Hematopoietic multipotent progenitor cell (in vitro differentiated cells): ENCODE measurements at places on chromosomes 1 and 21.

GRCh38 chr1:220484135-220484534 lies 43.8 kb upstream of the MARK1 start:
- no peak for DNase-seq

DNA sequence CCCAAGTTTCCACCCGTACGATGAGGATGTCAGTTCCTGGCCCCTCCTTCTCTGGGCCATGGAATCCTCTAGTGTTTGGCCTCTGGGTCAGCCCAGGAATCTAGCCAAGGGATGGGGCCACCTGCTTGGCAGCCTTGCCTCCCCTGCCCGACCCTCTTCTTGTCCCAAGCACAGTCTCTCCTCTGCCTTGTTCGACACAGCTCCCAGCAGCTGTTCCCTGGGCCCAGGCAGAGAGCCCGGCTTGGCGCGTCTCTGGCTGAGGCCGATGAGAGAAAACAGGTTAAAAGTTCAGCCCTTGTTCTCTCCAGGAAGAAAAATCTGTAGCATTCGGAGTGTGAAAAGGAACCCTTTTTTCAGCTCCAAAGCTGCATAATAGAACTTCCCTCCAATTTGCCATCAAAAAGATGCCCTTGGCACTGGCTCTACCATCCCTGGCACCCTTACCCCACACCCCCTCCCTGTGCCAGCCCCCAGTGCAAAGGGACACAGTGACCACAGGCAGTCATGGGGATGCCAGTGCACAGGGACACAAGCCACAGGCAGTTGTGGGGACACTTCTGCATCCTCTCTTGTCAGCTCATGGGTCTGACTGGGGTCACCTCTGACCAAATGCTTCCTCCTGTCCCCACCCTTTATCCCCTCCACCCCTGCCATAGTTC lies 68.4 kb downstream of the EPHB2 start:
- DNase-seq, result no peak

DNA sequence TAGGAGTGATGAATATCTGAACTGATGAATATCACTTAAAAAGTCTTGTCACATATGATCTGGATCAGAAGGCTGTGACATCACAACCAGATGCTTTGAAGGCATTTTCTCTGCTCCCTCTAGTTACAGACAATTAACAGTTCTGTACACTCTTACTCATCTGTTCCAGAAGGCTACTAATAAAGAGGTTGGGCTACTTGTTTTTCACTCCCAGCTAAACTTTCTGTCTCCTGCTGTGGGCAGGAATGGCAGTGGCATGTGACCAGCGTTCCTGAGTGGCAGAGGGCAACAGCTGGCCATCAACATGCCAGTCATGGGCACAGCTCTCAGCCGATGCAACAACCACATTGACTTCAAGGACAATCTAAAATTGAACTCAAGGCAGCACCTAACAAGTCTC lies 66.7 kb downstream of the SLC45A1 start:
- no peak for DNase-seq

- DNase-seq, result no peak
Observed at GRCh38 chr1:98133131-98133530, 212.3 kb upstream of the DPYD start.

DNA sequence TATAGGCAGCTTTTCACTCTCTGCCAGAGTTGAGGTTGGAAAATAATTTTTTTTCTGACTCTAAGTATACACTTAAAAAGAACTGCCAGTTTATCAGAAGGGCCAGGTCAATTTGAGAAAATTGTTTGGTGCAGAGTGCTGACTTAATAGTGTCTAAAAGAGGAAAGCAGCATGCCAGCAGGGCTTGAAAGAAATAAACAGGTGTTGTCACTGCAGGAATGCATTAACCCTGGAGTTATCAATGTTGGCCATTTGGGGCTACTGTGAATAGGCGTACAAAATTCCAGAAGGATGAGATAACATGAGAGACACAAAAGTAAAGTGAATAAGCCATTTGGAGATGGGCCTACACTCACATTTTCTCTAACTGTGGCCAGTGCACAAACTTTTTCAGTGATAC lies 220.6 kb upstream of the PLD5 start:
- no peak for DNase-seq

DNA sequence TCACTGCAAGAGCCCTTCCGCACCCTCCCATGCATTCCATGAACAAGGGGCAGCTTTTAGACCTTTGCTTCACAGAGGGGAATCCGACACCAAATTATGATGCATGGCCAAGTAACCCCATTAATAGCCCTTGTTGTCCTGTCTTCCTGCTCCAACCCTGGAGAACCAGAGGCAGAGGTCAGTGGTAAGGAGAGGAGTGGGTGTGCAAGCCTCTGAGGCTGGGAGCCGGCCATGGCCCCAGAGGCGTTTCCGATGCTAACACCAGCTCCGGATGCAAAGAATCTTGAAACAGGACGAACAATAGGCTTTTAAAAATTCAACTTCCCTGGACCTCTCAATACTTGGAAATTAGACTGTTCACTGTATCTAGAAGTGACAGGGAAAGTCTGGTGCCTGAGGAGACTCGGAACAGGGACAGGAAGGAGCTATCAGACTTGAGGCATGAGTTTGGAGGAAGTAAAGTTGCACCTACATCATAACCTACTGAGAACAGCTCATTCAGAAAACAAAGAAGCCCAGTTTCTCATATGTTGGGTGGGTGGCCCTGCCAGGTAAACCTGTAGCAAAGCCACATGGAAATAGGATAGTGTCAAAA lies 101.2 kb upstream of the ERG start:
- DNase-seq, result no peak

- DNase-seq, result no peak
Observed at GRCh38 chr1:60920561-60920960, 161.8 kb upstream of the NFIA start.

- no peak for DNase-seq
Observed at GRCh38 chr1:172883387-172883791, 167.4 kb downstream of the TNFSF18 start.

DNA sequence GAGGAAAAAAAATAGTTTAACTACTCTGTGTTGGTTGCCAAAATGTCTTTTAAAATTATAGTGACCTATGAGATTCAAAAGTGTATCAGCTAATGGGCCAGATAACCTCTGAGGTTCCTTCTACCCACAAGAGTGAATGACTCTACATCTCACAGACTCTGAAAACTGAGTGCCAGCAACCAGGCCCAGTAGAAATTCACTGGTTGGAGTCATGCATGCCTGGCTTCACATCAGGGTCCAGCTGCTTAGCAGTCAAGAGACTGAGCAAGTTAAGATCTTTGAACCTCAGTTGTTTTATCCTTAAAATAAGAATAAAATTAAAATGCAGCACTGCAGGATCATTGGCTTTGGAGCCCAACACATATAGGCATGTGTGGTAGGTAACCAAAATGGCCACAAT lies 342.6 kb upstream of the NFIA start:
- no peak for DNase-seq

- DNase-seq, result no peak
Observed at GRCh38 chr1:207463571-207463970, 9.4 kb downstream of the CR2 start.

- DNase-seq, result no peak
Observed at GRCh38 chr1:77781683-77782082, 2.2 kb downstream of the MIGA1 start.

- DNase-seq, result no peak
Observed at GRCh38 chr1:156896490-156897033, 3.0 kb downstream of the PEAR1 start.

DNA sequence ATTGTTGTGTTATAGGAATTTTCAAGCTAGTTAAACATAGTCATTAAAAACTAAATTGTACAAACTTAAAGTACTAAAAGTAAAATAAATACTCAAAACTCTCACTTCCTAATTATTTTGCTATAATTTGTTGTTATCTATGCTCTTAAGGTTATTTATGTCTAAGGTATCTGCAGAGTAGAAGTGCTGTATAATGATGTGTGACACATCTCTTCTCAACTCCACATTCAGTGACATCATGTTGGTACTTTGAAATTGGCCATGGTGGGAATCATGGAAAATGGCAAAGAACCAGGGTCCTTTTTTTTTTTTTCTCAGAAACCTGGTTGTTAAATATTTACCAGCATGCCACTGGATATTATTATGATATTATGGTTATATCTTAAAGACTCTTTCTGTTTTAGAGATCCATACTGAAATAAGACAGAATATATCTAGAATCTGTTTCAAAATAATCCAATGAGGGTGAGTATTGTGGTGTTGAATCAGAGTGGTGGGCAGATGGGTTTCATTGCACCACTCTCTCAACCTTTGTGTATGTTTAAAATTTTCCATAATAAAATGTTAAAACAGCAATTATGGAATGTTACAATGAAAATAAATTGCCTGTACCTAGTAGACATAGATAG lies 22.4 kb downstream of the LRRC8B start:
- DNase-seq, result no peak

DNA sequence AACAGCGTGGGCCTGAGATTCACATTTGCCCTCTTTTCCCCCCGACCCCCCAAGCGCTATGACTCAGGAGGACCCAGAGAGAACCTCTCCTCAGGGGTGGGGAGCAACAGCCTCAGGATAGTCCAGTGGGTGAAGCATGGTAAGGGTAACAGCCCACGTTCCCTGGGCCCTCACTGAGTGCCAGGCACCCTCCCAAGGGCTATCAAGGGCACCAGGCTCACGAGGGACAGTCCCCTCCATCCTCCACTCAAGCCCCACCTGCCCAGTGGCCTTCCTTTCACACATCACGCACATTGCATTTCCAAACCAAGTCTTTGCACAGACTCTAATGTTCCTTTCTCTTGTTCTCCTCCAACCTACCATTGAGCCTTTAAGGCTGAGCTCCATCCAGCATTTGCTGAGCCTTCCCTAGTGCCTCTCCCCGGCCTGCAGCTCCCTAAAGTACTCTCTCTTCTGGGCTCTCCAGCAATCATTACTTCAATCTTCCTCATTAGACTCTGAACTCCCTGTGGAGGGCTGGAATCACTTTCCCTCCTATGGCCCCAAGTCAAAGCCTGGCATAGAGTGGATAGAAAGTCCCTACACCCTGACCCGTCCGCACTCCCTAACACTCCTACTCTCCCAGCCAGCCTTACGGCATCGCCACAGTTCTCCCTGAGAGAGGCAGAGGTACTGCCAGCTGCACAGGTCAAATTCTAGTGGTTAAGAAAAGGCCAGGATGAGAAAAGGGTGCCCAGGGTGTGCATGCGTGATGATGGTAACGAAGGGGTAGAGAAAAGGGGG lies 1.0 kb downstream of the AKR7A2 start:
- DNase-seq, result no peak

DNA sequence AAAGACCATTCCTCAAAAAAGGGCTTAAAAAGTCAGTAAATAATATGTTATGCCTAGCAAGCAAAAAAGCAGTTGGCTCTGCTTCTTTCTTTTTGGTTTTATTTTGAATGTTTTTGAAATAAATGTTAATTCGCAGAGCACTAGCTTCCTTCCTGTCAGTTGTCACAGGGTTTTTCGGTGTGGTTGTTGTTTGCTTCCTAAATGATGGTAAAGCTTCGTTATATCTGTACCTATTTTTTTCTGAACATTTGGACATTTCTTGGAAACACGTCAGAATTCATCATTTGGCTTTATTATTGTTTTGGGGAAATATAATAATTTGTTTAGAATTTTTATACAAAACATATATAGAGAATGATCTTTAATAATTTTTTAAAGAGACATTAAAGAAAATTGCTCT lies 351.9 kb upstream of the SGIP1 start:
- DNase-seq, result peak; percentile 10

DNA sequence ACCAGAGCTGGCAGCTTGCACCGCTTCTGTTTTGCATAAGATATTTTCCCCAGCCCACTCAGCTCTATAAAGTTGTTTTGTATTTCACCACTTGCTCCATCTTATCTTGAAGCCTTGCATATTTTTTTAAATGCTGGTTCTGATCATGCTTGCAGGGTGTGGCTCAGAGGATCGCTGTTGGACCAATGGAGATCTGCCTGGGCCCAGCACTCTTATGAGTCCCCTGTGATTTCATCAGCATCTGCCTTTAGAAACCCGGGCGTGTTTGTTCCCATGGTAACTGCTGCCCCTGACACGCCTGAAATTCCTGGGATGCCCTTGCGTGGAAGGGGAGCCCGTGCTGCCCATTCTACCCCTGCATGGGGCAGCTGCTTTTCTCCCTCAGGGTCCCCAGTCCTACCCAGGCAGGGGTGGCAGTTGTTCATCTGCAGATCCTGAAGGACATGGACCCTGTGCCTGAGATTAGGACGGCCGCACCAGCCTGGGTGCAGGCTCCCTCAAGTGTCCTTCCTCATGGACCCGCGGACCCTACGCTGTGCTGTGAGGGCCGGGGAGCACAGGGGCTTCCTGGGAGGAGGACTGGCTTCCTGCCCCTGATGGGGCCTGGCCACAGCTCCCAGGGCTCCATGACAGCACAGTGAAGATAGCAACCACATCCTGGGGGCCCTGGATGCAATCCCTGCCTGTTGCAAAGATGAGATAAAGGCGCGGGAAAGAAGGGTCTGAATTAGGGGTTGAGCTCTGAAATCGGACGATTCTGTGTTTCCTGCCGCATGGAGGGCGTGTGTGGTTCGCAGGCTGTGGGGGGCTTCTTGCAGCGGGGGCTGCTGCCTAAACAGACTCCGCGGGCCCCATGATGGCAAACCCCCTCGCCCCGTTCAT lies 226.5 kb downstream of the SDCCAG8 start:
- no peak for DNase-seq

DNA sequence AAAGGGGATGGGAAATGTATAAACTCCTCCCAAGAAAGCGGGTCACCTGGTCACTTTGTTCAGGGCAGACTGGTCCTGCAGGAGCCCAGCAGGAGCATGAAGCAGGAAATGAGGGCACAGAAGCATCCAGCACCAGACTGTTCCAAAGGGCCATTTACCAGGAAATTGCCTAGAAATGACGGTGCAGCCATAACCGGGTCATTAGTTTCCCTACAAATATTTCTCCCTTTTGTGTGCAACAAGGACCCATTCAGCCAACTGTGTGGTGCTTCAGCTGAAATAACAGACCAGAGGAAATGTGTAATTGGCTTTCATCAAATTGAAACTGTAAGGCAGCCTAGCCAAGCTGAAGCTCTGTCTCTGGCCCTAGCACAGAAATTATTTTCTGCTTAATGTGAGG lies 7.6 kb upstream of the CTTNBP2NL start:
- DNase-seq, result no peak

GRCh38 chr1:109792056-109792831 lies 28.5 kb upstream of the EPS8L3 start:
- peak; percentile 57 for DNase-seq

DNA sequence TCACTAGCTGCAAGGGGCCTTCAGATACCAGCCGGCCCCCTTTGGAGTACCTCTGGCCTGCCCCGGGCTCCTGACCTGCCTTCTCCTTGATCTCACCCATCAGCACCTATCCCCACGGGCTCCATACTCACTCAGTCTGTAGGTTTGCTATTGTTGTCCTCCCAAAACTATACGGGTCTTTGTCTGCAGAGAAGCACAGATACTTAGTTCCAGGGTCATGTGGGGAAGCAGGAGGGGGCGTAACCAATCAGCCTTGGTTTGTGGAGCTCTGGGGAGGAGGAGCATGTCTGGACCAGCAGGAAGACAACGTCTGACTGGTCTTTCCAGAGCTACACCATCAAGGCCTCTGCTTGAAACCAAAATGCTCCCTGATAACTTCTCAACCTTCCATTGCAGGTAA lies 15.2 kb downstream of the TMEM63A start:
- no peak for DNase-seq

GRCh38 chr21:37082856-37083528 lies 9.9 kb downstream of the TTC3 start:
- DNase-seq, result peak; percentile 45
